ENCODE measurements at places on chromosomes 1 and 21.

- no peak for DNase-seq
Measured at GRCh38 chr1:235758931-235759330, 107.8 kb downstream of the LYST start.

GRCh38 chr1:183780159-183780558 is 24.8 kb upstream of the RGL1 start:
- no peak for DNase-seq

- no peak for DNase-seq
Measured at GRCh38 chr21:45511007-45511406, 31.2 kb downstream of the SLC19A1 start.

DNA sequence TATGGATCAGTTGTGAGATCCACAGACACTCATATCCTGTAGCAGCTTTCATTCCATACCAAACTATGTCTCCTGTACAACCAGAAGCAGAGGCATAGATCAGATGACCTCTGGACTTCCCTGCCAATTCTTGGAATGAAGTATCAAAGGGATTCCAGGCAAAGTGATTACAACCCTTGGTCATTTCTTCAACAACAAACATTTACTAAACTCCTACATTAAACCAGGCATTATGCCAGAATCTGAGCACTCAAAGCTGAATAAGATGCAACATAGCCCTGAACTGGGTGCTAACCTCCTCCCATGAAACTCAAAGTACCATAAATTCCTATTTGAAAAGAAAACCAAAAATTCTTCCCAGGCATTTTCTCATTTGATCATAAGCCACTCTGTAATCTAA is 121.2 kb upstream of the SGIP1 start:
- no peak for DNase-seq

DNA sequence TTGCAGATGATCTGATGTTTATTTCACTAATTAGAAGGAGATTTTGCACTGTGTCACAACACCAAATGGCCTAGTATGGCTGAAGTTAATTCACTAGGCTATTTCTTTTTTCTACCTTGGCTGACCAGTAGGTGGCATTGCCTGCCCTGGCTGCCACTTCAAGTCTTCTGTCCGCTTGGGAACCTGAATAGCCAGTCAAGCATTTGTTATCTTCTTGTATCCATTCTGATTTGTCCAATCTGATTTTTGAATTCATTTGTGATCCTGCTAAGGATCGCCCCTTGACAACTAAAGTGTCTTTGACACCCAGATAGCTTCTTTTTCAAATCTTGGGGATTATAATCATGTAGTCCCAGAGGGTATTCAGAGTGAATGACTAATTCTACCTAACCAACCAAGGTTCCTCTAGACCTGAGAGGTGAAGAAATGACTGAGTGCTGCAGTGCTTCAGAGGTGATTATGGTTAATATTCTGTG is 99.4 kb downstream of the GIPC2 start:
- DNase-seq: peak; percentile 21

DNA sequence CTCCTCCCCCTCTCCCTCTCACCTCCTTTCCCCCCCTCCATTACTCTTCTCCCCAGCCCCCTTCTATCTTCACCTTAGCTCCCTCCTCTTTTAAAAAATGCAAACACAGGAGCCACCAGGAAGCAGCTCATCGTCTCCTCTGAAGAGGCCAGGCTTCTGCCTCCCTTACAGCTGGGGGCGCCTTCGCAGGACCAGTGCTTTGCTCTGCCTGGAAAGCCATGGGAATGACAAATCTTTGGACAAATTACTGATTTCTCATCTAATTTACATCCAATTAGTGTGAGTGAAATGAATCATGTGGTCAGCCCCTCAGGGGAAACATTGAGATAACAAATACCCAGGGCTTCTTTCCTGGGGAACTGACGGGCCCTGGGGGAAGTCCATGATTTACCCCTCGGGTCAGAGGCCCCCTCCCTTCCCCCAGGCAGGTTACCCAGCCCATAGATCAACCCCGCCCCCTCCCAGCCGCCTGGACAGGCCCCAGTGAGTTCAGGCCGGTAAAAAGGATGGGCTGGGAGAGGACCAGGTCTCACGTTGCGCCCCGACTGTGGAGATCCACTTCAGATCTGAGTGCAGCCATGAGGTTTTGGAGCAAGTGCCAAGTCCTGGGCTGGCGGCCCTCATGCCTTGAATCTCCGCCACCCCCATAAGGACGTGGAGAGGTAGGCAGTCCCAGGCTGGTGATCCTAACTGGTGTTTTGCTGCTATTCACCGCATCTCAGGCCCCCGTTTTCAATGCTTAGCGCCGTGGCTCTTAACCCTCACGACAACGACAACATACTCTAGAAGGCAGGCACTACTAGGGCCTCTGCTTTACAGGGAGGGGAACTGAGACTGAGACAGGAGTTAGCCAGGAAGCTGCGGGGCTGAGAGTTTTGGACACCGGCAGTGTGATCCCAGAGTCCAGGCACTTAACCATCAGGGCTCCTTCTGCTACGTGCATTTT is 300.8 kb downstream of the RRAGC start:
- no peak for DNase-seq

- DNase-seq: no peak
Measured at GRCh38 chr1:43460988-43461693, 7.4 kb upstream of the HYI start.

- no peak for DNase-seq
Measured at GRCh38 chr1:119964673-119965363, 68.5 kb upstream of the ADAM30 start.

DNA sequence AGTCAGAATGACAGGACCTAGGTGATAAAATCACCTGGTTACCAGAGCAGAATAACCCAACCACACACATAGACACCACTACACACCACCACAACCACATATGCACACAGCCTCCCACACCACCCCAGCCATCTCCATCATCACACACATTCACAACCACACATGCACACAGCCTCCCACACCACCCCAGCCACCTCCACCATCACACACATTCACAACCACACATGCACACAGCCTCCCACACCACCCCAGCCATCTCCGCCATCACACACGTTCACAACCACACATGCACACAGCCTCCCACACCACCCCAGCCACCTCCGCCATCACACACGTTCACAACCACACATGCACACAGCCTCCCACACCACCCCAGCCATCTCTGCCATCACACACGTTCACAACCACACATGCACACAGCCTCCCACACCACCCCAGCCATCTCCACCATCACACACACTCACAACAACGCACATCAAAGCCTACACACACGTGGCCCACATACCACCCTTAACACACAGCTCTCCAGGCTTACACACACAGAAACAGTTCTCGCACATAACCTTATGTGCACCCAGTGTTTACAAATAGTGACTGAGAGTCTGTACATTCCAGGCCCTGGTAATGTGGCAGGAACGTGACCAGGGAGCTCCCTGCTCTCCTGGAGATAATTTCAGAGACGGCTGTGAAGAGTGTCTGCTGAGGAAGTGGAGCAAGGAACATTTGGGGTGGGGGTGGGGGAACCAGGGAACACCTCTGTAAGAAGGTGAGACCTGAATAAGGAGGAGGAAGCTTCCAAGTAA is 3.3 kb upstream of the GJB3 start:
- no peak for DNase-seq

DNA sequence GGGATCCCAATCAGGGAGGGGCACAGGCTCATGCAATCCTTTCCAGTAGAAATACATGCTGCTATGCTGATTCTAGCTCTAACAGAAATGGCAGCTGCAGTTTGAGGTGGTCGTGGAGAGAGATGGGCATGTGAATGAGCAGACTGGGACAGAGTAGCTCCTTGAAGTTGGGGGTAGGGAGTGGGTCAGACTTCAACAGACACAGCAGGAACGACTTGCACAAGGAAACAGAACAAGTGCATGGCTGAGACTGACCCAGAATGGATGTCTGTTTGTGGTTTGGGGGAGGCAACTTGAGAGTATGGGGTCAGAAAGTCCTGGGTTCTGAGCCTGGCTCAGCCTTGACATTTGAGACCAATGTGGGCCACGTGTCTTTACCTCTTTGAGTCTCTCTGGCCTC is 25.1 kb upstream of the TRABD2B start:
- DNase-seq: no peak

DNA sequence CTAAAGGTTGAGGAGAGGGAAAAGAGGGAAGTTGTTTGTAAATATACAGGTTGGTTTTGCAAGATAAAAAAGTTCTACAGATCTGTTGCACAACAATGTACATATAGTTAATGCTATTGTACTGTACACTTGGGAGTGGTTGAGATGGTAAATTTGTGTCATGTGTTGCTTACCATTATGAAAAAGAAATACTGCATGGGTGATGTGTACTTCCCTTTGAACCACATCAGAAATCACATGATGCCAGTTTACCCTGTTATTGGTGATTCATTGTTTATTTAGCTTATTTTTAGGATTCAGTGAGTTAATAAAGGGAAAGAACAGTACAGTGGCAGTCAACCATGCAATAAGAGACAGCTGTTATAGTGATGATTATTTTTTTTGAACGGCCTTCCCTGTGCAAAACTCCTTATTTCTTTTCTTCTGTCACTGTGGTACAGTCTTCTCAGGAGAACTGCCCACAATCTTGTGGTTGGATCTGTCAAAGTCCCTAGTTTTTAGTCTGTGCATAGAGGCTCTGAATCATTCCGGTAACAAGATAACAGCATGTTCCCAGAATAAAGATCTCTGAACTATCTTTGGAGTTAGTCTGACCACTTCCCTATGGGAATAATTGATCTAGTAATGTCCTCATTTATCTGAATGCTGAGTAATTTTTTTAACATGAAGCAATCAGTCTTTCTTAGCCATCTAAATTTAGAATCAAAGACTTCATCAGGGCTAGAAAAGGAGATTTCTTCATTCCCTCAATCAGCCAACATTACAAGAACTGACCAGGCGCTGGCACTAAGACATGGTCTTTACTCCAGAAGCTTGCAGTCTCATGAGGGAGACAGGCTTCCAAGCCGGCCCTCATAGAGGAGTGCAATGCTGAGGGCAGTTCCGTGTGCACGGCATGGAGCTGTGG is 84.2 kb downstream of the SH3GLB1 start:
- no peak for DNase-seq

DNA sequence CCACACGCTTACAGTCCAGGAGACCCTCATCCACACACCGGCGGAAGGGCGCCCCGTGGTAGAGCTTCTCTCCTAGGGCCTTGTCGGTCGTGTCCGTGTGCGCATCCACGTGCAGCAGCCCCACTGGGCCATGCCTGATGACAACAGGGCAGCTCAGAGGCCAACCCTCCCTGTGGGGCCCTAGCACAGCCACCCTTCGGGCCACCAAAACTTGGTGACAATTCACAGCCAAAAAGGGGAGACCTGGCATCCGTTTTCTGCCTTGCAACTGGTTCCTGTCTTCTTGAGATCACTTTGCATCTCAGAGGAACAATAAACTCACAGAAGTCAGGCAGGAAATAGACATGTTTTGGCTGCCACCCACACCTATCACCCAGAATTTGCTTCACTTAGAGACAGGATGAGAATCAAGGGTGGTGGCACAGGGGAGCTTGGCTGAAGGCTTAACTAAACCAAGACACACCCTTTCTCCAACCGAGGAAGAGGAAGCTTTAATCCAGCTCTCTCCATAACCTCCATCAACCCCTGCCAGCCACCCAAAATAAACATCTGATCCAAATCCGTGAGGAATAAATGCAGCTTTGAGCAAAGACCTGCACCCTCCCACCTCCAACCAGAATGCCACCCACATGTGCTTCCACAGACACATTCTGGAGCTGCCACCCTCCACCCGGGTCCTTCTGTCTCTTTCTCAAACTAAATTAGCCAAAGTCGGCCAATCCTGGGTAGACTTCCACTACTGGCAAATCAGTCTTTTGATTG is 5.7 kb downstream of the AGMAT start:
- no peak for DNase-seq

DNA sequence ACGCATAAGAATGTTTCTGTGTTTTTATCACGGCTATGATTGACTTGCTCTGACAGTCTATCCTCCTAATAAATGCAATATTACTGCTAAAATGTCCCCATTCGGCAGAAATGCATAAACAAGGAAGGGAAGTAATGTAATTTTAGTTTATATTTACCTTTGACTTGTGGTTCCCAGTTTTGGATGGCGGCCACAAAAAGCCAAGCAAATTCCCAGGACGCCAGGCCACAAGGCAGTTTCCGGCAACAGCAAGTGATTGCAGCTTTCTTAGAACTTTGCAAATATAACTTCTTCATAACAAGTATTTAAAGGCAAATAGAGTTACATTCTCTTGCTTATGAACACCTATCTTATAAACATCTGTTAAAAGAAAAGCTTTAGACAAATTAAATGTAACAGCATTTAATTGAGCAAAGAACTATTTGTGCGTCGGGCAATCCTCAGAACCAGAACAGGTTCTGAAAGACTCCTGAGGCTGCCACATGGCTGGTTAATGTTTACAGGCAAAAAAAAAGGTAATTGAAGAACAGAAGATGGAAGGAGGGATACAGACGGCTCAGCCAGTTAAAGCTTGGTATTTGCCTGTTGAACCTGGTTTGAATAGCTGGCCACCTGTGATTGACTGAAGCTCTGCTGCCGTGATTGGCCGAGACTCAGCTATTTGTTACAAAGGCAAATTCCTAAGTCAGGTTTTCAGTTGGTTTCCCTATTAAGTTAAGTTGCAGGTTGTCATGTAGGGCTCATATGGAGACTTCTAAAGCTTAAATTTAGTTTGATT is 80.8 kb downstream of the C21orf91 start:
- DNase-seq: peak; percentile 49

GRCh38 chr1:62317021-62317768 is 2.0 kb downstream of the KANK4 start:
- DNase-seq: no peak

DNA sequence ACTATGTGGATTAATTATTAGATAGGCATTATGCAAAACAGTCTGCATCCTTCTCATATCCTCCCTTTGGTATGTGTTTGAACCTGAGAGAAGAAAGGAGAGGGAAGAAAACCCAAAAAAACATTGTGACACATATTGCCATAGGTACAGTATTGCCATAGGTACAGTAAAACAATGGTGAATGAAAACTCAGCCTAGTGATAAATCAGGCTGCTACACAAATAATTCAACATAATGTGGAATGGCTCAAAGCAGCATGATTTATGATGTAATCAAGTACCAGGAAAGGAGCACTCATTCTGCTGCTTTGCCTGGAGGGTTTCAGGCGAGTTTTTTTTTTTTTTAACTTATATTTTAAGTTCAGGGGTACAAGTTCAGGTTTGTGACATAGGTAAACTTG is 213.9 kb upstream of the LYPLAL1 start:
- DNase-seq: no peak

DNA sequence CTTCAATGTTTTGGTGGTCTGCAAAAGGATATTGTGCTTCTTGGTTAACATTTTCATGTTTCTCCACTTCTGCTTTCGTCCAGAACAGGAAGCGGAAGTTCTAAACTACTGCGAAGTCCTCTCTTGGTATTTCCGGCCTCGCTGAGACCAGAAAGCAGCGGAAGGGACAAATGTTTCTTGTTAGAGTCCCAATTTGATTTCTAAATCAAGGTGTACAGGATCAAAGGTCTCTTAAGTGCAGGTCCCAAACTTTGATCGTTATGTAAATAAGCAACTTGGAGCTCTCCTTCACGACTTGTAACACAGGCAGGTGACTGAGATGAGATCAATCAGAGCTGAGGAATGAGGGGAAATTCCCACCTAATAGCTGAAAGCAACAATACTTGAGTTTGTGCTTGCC is 40.1 kb upstream of the HMCN1 start:
- no peak for DNase-seq

GRCh38 chr1:166031932-166032571 is 134.7 kb downstream of the FAM78B start:
- no peak for DNase-seq
